ENCODE measurements at places on chromosomes 1 and 21.

GRCh38 chr1:183548116-183548515 is 42.1 kb downstream of the NCF2 start:
- no peak overlapping the region for H3K4me3 ChIP-seq
- no peak for DNase-seq
- H3K36me3 ChIP-seq, result peaks cover 7% of the 10 kb centered on the region
- H3K4me1 ChIP-seq, result no peaks in the 10 kb centered on the region
- H3K27ac ChIP-seq, result no peak overlapping the region

DNA sequence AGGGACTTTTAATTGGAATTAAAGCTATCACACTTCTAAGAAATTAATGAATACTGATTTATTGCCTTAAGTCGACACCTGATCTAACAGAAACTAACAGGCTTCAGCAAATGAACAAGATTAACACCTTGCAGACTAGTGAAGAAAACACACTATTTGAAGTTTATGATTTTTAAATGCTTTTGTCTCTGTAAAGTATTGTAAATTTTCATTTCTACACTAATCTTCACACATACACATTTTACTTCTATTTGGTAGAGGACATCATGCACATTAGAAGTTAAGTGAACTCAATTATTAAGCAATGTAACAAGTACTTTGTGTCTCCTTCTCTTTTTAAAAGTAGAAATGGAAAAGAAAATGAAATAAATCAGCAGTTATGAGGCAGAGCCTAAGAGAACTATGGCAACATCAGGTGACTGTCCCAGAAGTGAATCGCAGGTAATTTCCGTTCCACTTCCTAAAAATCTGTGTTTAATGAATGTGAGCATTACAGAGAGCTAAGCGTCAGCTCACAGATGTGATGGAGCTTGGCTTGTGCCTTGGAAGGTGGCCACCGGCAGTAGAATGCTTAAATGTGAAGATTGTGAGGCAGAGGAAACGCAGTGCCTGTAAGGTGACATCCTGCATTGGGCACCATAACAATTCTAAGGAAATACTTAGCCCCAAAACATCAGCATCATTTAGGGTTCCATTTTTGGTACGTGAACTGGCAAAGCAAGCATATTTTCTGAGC is 1.2 kb downstream of the PRMT2 start:
- H3K4me3 ChIP-seq, result peak overlapping the region; percentile 100
- DNase-seq, result no peak
- no peaks in the 10 kb centered on the region for H3K27me3 ChIP-seq
- peaks cover 5% of the 10 kb centered on the region for H3K36me3 ChIP-seq
- H3K4me1 ChIP-seq, result peaks cover 4% of the 10 kb centered on the region

DNA sequence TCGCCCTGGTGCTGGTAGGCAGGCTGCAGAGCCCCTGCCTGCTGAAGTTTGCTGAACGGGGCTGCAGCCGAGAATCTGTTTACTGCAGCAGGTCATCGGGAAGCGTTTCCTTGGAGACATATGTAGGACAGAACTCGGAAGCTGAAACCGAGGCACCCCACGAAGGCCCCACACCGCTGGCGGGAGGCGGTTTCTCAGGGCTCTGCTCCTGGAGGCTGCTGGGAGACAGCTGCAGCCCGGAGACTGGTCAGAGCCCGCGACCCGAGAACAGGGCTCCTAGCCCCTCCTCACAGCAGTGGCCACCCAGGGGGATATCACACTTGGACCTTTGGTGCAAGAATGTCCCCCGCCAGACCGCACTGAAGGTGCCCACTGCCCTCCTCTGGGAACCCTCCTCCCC is 12.7 kb upstream of the PLCH2 start:
- H3K4me3 ChIP-seq, result no peak overlapping the region
- H3K27me3 ChIP-seq, result peaks cover 16% of the 10 kb centered on the region
- H3K27ac ChIP-seq, result no peak overlapping the region
- no peaks in the 10 kb centered on the region for H3K36me3 ChIP-seq
- peak; percentile 34 for DNase-seq
- H3K4me1 ChIP-seq, result no peaks in the 10 kb centered on the region

GRCh38 chr1:187261637-187262036 is 432.9 kb downstream of the PLA2G4A start:
- no peaks in the 10 kb centered on the region for H3K4me1 ChIP-seq
- no peak overlapping the region for H3K27ac ChIP-seq
- H3K36me3 ChIP-seq, result no peaks in the 10 kb centered on the region
- H3K4me3 ChIP-seq, result no peak overlapping the region
- DNase-seq, result no peak

- H3K4me1 ChIP-seq, result no peaks in the 10 kb centered on the region
- no peak overlapping the region for H3K4me3 ChIP-seq
- peaks cover 17% of the 10 kb centered on the region for H3K27me3 ChIP-seq
- H3K36me3 ChIP-seq, result no peaks in the 10 kb centered on the region
Measured at GRCh38 chr21:42781150-42781970, 98.0 kb downstream of the WDR4 start.

DNA sequence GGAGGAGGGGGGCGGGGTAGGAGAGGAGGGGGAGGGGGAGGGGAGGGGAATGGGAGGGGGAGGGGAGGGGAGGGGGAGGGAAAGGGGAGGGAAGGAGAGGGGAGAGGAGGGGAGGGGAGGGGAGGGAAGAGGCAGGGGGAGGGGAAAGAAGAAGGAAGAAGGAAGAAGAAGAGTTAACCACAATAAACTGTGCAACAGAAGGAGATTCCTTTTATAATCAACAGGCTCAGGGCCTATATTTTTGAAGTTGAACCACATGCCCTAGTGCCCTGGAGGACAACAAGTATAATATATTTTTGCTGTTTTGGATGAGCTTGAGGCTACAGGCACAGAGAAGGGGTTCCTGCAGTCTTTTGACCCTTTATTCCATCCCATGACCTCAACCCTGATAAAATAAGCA is 228.2 kb upstream of the IRF2BP2 start:
- no peak overlapping the region for H3K27ac ChIP-seq
- H3K4me3 ChIP-seq, result no peak overlapping the region
- H3K36me3 ChIP-seq, result no peaks in the 10 kb centered on the region
- no peaks in the 10 kb centered on the region for H3K4me1 ChIP-seq
- no peak for DNase-seq

DNA sequence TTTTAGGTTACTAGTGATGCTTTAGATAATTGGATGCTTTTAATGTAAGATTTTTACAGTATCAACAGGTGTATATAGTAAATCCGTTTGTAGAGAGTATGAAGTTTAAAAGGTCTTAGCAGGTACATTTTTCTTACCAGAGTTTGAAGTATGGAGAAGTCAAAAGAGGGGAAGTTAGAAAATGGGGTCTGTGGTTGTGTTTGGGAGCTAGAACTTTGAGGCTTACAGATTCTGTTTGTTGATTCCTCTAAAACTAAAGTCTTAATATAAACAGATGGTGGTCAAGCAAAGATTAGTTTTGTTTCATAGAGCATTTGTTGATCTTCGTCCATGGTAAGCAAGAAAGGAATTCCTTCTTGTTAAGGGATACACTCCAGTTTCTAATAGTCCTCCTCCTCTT is 35.8 kb downstream of the CDC42 start:
- H3K36me3 ChIP-seq, result peaks cover 5% of the 10 kb centered on the region
- no peak overlapping the region for H3K4me3 ChIP-seq
- no peaks in the 10 kb centered on the region for H3K27me3 ChIP-seq
- H3K27ac ChIP-seq, result no peak overlapping the region
- DNase-seq, result no peak
- peaks cover 13% of the 10 kb centered on the region for H3K4me1 ChIP-seq

- H3K4me1 ChIP-seq, result peaks cover 19% of the 10 kb centered on the region
- H3K4me3 ChIP-seq, result no peak overlapping the region
- peak overlapping the region; percentile 2 for H3K27ac ChIP-seq
Measured at GRCh38 chr1:65425006-65425405, 4.5 kb downstream of the LEPR start.

DNA sequence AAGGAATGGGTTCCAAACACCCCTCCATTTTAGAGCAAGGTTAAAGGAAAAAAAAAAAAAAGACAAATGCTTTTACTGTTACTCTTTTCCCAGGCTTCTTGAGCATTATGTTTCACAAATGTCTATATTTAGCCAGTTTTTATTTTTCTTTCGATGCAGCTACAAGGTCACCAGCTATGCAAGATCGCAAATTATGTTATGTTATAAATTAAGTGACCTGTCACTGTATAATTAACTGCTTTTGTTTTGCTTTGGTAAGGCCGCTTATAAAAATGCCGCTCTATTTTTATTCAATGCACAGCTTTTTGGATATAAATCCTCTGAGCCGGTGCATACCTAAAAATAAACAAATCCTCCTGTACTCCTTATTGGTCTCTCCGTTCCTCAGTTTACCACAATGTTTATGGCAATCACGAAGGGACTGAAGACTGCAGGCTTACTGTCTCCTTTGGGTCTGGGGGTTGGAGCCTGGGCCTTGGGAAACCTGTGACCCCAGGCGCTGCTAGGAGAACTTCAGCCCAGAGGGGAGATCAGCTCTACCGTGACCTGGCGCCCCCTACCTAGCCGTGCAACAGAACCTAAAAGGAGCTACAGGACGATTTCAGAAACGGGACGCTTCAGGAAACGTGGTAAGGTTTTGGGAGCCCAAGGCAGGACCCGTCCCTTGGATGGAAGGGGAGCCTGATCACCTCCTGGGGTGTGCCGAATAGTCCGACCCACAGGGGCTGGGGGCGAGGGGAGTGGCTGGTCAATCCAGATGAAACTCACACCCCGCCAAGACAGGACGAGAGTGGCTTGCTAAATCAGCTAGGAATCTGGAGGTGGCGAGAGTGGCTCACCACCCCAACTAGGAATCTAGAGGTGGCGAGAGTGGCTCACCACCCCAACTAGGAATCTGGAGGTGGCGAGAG is 101.2 kb upstream of the CD55 start:
- no peaks in the 10 kb centered on the region for H3K4me1 ChIP-seq
- no peak overlapping the region for H3K4me3 ChIP-seq
- H3K27ac ChIP-seq, result no peak overlapping the region
- no peaks in the 10 kb centered on the region for H3K27me3 ChIP-seq
- DNase-seq, result no peak

- H3K27me3 ChIP-seq, result peaks cover 3% of the 10 kb centered on the region
- no peaks in the 10 kb centered on the region for H3K36me3 ChIP-seq
- no peaks in the 10 kb centered on the region for H3K4me1 ChIP-seq
- no peak overlapping the region for H3K4me3 ChIP-seq
Measured at GRCh38 chr1:167499664-167500101, 18.6 kb downstream of the CD247 start.

GRCh38 chr1:59266180-59266926 is 30.5 kb upstream of the FGGY start:
- H3K27me3 ChIP-seq, result no peaks in the 10 kb centered on the region
- no peaks in the 10 kb centered on the region for H3K36me3 ChIP-seq
- no peak overlapping the region for H3K27ac ChIP-seq
- H3K4me3 ChIP-seq, result no peak overlapping the region
- H3K4me1 ChIP-seq, result no peaks in the 10 kb centered on the region

DNA sequence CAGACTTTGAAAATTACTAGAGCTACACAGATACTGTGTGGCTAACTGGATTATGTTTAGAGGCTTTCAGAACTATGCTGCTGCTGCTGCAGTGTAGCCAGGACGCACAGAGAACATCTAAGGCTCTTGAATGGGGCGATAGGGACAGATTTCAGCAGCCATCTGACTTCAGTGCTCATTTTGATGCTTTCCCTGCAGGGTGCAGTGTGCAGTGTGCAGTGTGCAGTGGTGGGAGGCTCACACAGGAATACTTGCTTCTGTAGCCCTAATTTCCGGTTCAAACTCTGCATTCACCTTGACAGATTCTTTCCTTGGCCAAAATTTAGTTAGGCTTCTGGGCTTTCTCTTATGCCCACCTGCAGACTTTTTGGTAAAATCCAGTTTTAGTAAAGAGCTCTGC is 7.7 kb downstream of the METTL18 start:
- no peak overlapping the region for H3K4me3 ChIP-seq
- H3K27me3 ChIP-seq, result peaks cover 5% of the 10 kb centered on the region
- no peaks in the 10 kb centered on the region for H3K4me1 ChIP-seq
- no peak for DNase-seq

All from fibroblast of lung (primary cell).